ENCODE measurements at places on chromosomes 5 and 9.

- DNase-seq, result no peak
Measured at GRCh38 chr5:96640696-96641095, 21.5 kb upstream of the CAST start.

DNA sequence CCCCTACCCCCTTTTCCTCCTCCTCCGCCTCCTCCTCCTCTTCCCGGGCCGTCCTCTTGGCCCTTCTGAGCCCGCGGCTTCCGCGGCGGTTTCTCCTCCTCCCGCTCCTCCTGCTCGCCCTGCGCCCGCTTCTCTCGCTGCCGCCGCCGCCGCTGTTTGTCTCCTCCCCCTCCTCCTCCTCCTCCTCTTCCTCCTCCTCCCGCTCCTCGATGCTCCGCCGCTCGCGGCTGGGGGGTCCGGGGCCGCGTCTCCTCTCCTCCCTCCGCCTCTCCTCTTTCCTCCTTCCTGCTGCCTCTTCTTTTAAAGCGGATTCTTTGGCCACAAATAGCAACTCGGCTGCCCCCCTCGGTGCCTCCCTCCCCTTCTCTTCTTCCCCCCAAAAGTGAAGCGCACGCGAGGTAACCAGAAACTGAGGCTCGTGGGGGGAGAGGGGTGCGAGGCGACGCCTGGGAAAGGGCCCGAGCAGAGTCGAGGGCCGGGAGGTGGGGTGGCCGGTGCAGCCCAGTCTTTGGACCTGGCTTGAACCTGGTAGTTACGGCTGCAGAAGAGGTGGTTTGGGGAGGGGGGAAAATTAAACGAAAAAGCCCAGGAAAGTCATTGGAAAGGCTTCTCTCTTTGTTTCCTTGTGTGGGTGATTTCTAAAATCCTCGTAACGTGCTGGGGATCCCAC, 1058.5 kb upstream of the DMAC1 start:
- no peak for DNase-seq

DNA sequence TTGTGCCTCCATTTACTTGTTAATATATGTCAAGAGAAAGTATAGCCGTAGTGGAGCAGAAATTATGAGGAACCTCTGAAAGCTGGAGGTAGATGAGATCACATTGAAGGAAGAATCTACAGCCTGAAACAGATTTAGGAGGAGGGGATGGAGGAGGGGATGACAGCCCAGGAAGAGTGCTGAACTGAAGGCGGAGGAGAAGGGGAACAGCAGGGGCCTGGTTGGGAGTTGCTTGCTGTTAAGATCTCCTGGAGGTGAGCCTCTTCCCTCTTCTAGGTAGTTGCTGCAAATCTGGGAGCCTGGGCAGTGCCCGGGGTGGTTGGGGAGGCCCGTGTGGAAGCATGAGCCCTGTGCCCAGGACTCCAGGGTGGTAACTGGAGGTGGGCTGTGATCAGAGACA, 111.8 kb upstream of the SEMA6A start:
- no peak for DNase-seq

DNA sequence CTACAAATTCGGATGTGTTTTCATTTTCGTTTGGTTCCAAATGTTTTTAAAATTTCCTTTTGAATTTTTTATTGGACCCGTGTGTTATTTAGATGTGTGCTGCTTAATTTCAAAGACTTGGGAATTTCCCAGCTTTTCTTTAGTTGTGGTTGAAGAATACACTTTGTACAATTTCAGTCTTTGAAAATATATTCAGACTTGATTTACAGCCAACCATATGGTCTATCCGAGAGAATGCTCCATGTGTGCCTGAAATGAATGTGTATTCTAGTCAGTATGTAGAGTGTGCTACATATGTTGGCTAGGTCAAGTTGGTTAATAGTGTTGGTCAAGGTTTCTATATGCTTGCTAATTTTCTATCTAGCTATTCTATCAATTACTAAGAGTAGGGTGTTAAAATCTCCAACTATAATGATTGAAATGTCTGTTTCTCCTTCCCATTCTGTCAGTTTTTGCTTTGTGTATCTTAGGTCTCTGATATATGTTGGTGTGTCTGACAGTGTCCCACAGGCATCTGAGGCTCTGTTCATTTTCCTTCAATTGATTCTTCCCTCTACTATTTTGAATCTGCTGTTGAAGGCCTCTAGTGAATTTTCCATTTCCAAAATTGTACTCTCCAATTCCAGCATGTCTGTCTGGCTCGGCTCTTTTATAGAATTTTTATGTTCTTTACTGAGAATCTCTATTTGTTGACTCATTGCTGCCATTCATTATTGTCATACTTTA, 36.2 kb downstream of the RNF130 start:
- no peak for DNase-seq

- DNase-seq, result no peak
Measured at GRCh38 chr5:10366310-10367272, 13.1 kb downstream of the MARCHF6 start.

- no peak for DNase-seq
Measured at GRCh38 chr9:128138001-128138400, 10.5 kb upstream of the PTGES2 start.

- DNase-seq, result no peak
Measured at GRCh38 chr9:115401756-115402327, 283.9 kb upstream of the TNC start.

GRCh38 chr5:931570-932145, 39.0 kb downstream of the TRIP13 start:
- no peak for DNase-seq

GRCh38 chr9:98568234-98568908, 140.4 kb downstream of the GABBR2 start:
- no peak for DNase-seq

DNA sequence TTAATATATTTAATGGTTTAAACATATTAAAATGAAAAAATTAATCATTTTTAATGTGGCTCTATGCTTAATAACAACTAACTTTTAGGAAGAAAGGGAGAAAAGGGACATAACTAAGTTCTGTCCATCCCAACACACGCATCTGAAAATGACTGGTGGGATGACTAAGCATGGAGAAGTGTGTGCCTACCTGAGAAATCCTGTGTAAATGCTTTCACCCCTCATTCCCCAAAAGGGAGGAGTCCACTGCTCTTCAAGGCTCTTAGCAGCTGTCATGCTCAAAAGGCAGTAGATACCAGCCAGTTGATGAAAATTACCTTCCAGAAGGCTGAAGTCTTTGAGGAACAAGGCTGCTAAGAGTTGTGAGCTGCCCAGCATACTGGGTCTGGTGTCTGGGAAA, 130.9 kb downstream of the NFIB start:
- DNase-seq, result no peak

- no peak for DNase-seq
Measured at GRCh38 chr5:37645707-37646106, 194.1 kb downstream of the GDNF start.

GRCh38 chr5:6755941-6756340, 42.7 kb downstream of the TENT4A start:
- DNase-seq, result no peak

DNA sequence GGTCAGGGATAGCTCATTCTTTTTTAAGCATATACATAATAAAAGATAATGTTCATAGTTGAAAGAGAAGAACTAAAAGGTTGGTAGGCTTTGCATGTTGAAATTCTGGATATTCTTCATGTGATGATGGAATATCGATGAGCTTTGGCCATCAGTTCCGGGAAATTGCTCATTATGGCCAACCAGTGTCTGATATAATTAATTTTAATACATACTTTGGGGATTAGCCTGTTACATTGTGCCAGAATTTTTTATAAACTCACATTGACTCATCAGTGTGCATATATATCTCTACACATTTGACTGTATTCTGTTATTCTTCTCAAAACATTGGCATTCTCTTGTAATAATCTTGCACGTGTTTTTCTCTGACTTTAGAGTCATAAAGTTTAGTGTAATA, 84.3 kb downstream of the NNT start:
- DNase-seq, result no peak

GRCh38 chr5:1527533-1528205, 3.9 kb upstream of the LPCAT1 start:
- no peak for DNase-seq
